SHP77 treated with DMSO at 0.1 percent for 48 hours (cell line): ENCODE measurements at places on chromosomes 4 and X.

GRCh38 chr4:8205241-8205707 lies 6.2 kb downstream of the SH3TC1 start:
- DNase-seq = no peak

DNA sequence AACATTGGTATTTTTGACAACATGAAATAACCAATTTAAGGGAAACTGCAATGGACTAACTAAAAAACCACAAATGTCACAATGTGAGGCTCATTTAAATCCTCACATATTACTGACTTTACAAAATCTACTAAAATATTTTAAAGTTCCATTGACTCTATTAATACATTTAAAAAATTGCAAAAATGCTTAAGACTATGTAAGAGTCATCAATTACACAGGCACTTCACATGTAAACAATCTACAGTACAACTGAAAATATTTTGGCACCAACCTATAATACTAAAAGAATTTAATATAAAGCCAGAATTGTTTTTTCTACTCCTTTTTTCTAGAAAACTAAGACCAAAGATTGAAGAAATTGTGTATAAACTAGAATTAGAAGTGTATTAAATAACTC lies 76.8 kb upstream of the RBMXL3 start:
- DNase-seq = no peak

GRCh38 chr4:93495346-93495745 lies 333.2 kb upstream of the ATOH1 start:
- no peak for DNase-seq

DNA sequence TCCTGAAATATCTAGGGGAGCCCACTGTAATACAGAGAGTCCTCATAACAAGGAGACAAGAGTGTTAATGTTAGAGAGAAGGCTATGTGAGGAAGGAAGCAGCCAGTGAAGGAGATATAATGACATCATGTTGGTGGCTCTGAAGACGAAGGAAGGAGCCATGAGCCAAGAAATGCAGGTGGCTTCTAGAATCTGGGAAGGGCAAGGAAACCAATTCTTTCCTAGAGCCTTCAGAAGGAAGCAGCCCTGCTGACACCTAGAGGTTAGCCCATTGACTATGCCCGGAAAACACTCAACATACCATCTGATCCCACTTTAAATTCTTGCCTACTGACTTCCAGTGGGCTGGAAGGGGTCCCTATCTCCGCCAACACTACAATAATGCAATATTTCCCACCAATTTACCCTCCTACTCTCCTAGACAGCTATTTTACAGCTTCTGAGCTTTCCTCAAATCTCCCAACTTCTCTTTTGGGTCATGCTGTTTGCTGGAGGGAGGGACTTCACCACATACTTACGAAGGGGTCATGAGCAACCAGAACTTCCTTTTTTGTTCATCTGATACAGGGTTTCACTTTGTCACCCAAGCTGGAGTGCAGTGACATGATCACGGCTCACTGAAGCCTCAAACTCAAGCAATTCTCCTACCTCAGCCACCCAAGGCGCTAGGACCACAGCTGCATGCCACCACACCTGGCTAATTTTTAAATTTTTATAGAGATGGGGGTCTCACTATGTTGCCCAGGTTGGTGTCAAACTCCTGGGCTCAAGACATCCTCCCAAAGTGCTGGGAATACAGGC lies 25.2 kb upstream of the G3BP2 start:
- DNase-seq = no peak

GRCh38 chrX:132407691-132408090 lies 81.1 kb downstream of the MBNL3 start:
- no peak for DNase-seq

DNA sequence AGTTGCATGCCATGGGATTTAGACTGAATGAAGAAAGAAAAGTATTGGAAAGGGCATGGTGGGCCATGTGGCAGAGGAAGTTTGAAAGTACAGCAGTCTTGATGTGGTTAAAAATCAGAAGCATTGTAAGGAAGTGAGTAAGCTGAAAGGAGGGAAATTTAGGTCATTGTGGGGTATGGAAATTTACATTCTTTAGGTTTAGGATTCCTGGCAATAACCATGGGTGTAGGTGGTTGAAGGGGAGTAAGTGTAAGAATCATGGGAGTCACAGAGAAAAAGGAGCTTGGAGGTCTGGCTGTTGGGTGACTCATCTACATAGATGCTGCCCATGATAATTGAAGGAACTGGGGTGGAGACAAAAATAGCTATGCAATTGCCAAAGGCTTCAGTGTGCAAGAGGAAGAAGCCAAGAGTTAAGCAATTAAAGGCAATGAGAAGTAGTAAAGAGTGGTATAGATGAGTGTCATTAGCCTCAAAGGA lies 243.8 kb upstream of the LDB2 start:
- DNase-seq = no peak

DNA sequence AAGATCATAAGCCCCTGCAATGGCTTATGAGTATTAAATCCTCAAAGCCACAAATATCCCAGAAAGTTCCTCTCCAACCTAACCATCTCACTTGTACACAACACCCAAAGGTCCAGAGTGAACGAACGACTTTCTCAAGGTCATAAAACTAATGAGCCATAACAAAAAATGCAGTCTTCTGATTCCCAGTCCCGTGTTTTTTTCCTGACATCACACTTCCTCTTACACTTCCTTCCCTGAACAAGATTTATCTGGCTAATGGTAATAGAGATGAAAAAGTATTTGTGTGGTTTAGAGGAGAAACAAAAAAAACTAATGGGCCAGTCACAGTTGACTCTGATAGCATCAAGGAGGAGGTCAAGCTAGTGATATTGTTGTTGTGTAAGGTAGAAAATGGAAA lies 99.5 kb upstream of the KLHL13 start:
- DNase-seq = no peak

DNA sequence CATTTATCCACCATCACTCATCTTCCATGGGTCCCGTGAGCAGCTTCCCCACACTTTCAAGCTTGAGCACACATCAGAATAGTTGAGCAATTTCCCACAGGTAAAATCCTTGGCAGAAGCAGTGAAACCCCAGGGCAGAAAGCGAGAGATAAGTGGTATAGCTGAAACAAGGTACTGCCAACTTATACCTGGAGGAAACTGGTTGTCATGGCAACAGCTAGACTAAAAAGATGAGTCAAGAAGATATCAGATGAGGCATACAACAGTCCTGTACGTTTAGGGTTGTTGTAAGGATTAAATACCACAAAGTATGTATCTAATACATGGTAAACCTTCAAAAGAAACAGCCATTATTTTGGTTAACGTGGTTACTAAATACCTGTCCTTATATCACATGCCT lies 66.9 kb upstream of the PHOX2B start:
- no peak for DNase-seq

GRCh38 chrX:101417190-101417589 lies 9.2 kb downstream of the HNRNPH2 start:
- DNase-seq = no peak

DNA sequence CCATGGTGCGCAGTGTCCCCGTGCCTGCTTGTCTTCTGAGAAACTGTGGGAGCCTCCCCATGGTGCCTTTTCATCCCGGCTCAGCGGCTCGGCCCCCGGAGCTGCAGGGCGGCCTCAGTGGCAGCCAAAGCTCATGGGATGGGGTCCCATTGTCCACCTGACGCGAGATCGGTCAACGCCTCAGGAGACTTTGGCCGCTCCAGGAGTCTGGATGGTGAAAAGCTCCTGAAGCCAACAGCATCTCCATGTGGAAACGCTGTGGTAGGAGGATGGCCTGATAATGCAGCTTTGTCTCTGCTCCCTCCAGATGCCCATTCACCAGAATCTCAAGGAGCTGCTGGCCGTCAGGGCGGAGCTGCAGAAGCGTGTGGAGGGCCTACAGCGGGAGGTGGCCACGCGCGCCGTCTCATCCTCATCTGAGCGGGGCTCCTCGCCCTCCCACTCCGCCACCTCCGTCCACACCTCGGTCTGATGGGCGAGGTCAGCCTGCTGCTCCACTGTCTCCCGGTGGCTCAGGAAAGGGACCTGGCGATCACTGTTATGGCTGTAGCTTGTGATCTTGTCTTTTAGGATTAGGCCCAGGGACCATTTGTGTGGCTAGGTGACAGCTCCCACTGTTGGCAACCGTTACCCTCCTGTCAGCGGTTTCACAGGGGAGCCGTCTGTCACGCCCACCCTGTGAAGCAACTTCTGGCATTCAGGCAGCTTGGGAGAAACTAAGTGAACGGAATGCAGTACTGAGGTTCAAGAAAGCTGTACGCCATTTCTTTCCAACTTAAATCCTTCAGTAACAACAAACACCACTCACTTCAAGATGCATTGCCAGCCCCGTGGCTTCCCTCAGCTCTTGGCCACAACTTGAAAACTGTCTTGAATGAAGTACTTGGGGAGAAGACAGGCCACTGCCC lies 69.3 kb downstream of the MTMR1 start:
- DNase-seq = no peak

- DNase-seq = no peak
These were observed 12.2 kb upstream of the GDPD2 start for GRCh38 chrX:70410921-70411320.

DNA sequence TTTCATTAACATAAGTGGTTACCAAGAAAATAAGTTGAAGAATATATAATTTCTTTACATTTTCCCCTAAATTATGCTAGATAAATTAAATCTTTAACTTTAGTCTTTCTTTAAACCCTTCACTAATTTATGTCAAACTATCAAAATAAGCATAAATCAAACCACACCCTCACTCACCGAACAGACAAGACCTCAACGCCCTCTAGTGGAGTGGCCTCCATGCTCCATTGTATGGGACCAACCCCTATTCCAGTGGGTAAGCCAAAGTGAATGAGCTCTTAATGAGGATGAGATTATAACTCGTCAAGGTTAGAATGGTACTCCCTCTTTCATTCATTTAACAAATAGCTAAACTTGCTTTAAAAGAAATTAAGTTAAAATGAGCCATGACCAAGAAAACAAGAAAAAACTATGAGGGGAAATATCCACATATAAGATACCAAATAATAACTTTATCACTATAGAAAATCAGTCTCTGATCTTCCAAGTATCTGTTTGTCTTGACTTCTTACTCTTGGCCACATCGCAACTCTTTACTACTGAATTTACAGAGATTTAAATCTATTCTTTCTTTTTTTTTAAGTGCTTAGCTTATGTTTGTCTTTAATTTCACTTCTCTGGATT lies 15.6 kb upstream of the BBS12 start:
- DNase-seq = peak; percentile 22

DNA sequence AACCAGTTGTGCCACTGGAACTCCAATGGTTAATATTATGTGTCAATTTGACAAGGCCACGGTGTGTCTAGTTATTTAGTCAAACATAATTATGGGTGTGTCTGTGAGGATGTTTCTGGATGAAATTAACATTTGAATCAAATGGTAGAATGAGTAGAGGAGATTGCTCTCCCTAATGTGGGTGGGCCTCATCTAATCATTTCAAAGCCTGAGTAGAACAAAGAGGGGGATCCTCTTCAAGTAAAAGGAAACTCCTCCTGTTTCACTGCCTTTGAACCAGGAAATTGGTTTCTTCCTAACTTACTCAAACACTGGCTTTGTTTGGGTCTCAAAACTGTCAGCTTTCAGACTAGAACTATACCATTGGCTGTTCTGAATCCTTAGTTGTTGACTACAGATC lies 1692.1 kb downstream of the PCDH19 start:
- no peak for DNase-seq

- no peak for DNase-seq
These were observed 16.0 kb downstream of the CLOCK start for GRCh38 chr4:55530691-55531090.

GRCh38 chr4:110503270-110504083 lies 27.5 kb downstream of the ENPEP start:
- DNase-seq = no peak

GRCh38 chr4:1241466-1241935 lies 7.4 kb downstream of the CTBP1 start:
- DNase-seq = no peak

DNA sequence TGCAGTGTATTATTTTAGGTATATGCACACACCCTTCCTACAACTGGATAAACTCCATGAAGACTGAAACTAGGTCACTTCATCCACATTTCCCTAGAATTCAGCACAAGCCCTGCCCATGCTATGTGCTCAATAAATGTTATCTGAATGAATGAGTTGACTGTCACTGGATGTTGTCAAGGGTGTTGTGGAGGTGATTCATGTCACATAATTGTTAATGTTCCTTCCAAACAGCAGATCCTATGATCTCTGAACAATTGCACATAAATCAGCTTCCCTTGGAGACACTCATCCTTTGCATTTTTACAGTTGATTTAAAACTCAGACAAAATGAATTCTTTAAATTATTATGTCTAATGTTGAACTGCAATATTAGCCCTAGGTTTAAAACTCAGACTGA lies 154.7 kb downstream of the TSPAN5 start:
- DNase-seq = no peak

DNA sequence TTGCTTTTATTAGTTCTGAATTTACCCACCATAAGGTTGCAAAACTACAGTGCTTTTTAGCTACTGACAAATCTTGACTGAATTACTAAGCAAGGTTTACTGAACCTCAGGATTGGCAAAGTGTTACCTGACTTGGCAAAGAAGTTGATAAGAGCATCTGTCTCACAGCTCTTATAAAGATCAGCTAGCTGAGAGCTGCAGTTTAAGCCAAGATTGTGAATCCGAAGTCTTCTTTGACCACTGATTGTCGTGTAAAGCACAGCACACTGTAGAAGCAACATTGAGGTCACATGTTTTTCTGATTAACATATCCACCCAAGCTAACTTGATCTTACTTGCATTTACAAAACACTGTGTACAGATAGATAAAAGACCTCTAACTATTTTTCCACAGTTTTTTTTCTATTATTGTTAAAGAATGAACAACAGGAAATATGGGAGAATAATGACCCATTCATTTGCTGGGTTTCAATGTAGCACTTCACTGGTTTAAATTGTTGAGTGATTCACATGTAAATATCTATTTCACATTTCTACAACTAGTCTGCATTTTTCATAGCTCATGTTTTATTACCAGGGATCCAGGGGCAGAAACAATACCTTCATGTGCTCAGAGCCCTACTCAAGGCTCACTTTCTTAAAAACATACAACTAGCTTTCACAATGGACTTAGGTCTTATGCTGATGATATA lies 54.0 kb downstream of the METTL14 start:
- no peak for DNase-seq

- no peak for DNase-seq
These were observed 86.0 kb downstream of the MID1IP1 start for GRCh38 chrX:38887222-38887621.
